A673 (cell line): ENCODE measurements at places on chromosomes 1 and 21.

DNA sequence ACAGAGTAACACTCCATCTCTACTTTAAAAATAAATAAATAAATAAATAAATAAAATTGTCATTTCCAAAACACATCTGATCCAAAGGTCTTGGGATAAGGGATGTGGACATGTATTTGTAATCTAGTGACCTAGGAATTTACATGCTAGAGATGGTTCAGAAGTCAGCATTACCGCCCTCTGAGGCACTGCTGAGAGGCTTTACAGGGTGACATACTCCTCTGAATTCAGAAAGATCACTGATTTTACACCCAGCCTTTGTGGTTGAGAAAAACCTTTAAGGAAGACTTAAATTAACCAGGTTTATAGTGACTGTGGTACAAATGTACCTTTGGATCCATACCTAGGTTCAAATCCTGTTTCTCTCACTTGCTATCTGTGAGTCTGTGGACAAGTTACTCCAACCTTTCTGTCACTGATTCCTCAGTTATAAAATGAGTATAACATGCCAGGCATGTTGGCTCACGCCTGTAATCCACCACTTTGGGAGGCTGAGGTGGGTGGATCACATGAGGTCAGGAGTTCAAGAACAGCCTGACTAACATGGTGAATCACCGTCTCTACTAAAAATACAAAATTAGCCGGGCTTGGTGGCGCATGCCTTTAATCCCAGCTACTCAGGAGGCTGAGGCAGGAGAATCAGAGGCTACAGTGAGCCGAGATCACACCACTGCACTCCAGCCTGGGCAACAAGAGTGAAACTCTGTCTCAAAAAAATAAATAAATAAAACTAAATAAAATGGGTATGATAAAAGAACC lies 20.1 kb downstream of the OSBPL9 start:
- no peak for DNase-seq

GRCh38 chr1:245587435-245588115 lies 432.8 kb downstream of the KIF26B start:
- DNase-seq = no peak

- DNase-seq = no peak
Measured at GRCh38 chr1:53350853-53351767, 23.2 kb upstream of the LRP8 start.

- DNase-seq = no peak
Measured at GRCh38 chr1:5720936-5721335, 271.3 kb downstream of the NPHP4 start.

DNA sequence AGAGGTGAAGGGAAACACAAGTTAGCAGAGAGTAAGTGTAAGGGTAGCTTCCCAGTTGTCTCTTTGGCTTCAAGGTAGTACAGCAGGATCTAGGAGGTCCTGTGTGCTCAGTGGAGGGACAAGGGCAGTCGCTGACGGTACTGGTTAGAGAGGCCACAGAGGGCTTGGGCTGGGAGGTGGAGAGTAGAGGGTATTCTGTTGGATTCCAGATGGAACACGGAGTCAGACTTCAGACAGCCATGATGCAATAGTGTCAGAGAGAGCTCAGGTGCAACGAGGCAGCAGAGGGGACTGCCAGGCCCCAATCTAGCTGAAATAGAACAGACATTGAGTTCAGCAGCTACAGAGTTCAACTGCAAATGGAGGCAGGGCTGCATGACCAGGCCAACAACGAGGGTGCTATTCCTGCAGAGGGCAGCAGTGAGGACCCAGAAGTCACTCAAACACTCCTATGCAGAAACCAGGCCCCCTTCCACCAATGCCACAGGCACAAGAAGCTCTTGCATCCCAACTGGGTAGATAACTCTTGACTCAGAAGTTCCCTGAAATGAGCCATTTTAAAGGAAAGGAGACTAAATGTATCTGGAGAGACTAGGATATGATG lies 325.0 kb upstream of the ESRRG start:
- DNase-seq = peak; percentile 20

- no peak for DNase-seq
Measured at GRCh38 chr1:230090194-230090711, 23.2 kb downstream of the GALNT2 start.

DNA sequence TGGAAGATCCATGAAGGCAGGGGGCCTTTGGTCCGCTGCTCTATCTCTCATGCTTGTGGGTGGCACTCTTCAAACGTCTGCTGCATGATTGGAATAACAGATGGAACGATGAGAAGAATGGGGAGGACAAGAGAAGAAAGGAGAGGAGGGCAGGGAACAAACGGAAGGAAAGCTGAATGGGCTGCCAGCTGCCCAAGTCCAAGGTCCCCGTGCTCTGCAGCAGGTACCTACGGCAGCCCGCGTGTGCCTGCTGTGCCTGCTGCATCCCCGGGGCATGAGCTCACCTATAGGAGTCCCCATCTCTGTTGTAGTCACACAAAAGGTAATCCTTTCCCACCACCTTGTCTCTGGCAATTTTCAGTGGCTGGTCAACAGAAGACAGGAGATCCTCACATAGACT lies 73.1 kb downstream of the SLC66A1 start:
- no peak for DNase-seq
